Kidney glomerular epithelial cell (primary cell): ENCODE measurements at places on chromosomes 2 and 18.

- DNase-seq: no peak
Measured at GRCh38 chr2:148557844-148558436, 86.6 kb upstream of the EPC2 start.

- peak; percentile 35 for DNase-seq
Measured at GRCh38 chr2:236826606-236827156, 257.1 kb downstream of the ACKR3 start.

DNA sequence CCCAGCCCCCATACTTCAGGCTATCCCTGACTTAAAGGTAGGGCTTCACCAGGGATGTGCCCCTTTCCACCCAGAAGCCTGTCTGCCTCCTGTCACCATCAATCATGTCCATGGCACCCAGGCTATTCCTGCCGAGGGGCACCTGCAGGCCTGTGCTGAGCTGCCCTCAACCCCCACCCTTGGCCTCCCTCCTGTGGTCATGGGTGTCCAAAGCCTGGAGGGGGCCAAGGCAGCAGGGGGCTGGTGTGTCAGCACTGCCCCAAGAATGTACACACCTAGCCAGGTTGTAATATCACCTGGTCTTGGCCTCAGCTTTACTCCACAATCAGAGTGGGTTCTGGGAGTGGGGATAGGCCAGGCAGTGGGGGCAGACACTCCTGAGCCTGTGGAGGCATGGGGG lies 69.3 kb downstream of the SUCLG1 start:
- no peak for DNase-seq

DNA sequence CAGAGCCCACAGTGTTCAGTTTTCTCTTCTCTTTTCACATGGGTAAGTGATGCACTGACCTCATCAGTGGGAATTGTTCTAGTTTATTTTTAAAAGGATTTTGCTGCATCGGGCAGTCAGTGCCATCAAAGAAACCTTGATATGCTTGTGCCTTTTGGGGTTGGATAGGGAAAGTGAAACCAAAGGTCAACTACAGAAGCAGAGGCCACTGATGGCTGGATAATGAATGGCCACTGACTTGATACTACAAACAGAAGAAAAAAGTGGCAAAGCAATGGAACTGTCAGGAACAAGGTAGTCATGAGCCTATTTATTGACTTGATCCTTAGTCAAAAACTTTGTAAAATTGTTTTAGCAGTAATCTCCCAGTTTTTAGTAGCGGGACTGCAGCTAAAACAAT lies 636.3 kb upstream of the ZEB2 start:
- no peak for DNase-seq

DNA sequence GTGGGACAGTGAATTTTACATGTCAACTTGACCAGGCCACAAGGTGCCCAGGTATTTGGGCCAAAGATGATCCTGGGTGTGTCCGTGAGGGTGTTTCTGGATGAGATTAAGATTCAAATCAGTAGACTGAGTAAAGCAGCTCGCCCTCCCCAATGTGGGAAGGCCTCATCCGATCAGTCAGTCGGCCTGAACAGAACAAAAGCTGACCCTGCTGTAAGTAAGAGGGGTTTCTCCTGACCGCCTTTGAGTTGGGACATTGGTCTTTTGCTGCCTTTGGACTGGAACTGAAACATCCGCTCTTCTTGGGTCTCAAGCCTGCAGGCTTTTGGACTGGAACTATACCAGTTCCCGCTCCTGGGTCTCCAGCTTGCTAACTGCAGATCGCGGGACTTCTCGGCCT lies 233.3 kb downstream of the KLHL29 start:
- DNase-seq: no peak

- no peak for DNase-seq
Measured at GRCh38 chr2:3741867-3742602, 38.7 kb downstream of the DCDC2C start.

GRCh38 chr2:12361506-12361905 lies 355.2 kb upstream of the TRIB2 start:
- no peak for DNase-seq

DNA sequence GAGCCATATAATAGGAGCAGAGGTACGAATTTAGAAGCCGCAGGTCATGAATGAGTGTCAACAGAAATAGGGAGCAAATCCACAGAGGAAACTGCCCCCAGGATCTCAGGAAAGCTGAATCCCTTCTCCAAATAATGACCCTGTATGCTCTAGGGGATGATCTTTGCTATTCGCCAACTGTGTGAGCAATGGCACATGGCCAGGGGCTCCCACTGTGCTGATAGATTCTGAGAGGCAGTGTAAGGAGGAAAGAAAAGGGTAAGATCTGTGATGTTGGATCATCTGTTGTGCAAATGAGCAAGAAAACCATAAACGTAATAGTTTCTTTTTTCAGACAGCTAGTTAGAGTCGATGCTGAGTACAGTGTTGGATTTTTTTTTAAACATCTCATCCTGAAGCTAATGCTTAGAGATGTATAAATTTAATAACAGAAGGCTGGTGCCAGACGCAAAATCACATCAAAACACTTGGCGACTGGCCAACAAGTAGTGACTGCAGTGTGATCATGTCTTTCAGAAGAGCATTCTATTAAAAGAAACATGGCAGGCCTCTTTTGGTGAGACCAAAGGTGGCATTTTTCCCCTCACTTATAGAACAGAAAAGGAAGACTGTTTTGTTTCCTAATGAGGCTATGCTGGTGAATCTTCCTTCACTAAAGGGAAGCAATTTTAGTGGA lies 77.4 kb downstream of the ABCA12 start:
- DNase-seq: no peak

DNA sequence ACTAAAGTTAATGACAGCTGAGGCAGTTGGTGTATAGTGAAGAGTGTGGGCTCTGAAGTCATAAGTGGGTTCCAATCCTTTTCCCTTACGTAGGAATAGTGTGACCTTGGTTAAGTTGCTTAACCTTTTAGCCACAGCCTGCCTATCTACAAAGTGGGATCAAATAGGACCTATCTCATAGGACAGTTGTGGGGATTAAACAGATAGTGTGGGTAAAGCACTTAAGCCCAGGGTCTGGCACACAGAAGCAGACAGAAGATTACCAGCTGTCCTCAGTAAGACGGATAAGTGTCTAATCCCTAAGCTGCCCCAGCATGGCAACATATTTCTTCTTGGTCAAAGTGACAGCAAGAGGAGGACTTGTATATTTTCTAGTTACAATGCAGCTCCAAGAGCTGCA lies 28.2 kb downstream of the UBE2F start:
- no peak for DNase-seq

- DNase-seq: no peak
Measured at GRCh38 chr2:182941121-182941722, 74.8 kb upstream of the FRZB start.

GRCh38 chr2:145411493-145411892 lies 891.6 kb upstream of the ZEB2 start:
- no peak for DNase-seq

DNA sequence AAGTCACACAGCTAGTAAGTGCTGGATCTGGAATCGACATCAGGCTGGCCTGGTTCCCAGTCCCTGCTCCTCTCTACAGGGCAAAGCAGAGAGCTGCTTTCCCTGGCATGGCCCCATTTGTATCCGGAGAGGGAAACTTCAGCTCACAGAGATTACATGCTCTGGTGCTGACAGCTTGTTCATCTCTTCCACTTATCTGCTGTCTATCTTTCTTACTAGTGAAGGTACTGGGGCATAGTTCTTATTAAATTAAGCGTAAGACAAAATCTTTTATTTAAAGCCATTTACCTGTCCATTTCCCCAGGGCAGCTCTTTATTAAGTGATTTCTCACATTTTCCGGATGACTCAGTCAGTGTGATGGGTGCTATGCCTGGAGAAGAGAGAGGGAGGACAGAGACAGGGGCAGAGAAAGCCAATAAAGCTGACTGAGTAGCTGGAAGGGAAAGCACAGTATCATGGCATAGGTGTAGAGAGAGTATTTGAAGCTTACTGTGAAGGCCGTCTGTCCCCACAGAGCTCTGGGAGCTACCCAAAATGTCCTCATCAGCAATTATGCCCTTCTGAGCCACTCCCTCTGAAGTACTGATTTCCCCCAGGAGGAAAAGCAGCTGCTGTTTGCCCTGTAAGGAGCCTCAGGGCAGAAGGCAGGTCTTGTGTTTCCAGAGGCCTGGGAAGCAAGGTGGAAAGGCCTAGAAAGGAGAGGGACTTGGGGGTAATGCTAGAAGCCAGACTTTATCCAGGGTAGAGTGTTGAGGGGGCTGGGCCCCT lies 44.1 kb upstream of the EPAS1 start:
- no peak for DNase-seq

GRCh38 chr2:147910990-147911473 lies 66.2 kb downstream of the ACVR2A start:
- DNase-seq: peak; percentile 63

DNA sequence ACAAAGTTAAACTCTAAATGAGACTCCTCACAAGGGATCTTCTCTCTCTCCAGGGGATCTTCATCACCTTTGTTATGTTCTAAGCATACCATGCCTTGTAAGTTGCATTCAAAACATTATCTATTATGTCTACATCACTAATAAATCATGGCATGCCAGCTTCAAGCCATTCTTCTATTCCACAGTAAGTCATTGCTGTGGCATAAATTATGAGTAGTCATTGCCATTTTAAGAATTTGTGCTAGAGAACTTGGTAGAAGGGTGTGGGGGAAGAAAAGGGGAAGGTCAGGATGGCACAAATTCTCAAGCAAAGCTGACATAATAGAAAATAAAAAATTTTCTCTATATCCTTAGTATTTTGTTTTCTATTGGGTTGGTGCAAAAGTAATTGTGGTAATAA lies 33.5 kb downstream of the BARD1 start:
- DNase-seq: no peak

DNA sequence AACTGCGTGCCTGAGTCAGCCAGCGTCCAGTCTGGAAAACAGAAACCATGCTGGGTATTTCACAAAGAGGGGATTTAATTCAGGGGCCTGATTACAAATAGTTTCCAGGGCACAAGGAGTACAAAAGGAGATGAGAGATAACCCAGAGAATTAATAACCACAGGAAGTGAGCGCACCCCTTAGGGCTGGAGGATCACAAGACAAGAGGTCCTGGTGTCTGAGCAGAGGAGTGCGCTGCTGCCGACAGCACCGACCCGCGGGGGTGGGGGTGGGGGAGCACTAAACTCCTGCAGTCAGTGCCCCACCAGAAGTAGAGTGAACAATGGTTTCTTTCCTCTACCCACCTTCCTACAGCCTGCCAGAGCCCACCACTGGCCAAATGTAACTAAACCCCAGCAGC lies 20.8 kb upstream of the MAL start:
- no peak for DNase-seq
